ENCODE measurements at places on chromosomes 16 and 17. TPM values are rescaled to one million over a fixed set of nuclear protein-coding genes. Genes with fewer than 3 reads are reported as not detected.

DNA sequence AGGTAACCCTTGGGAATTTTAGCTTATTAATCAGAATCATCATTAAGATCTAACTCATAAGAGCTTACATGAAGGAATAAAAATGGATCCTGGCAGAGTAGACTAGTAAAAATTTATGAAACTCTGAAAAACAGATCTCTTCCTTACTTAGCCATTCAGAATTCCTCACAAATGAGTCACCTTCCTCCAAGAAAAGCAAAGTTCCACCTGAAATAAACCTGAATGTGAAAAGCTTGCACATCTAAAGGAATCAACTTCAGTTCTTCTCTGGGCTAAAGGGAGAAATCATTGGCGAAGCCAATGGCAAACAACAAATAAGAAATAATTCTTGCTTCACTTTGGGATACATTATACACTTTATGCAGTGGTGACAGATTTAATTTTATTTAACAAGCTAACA, 22.7 kb downstream of the MYO1D start:
- DNase-seq, result peak; percentile 27

DNA sequence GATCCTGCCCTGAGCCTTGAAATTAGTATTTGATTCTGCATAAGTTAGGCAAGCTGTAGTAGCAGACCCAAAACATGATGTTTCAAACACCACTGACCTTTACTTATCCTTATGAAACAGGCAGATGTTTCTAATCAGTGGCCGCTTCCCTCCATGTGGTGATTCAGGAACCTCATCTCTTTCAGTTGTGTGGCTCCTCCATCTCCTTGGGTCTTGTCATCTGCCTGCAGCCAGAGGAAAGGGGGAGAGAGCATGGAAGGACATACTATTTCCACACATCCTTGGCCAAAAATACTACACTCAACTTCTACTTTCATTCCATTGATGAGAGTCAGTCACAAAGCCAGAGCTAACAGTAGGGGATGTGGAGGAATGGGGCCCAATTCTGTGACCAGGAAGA, 41.6 kb upstream of the IRX6 start:
- no peak for DNase-seq

The BCL6B gene
- not detected for total RNA-seq

The FBXW10 gene
- not detected for total RNA-seq

GRCh38 chr16:9115277-9115676, 23.8 kb downstream of the HAPSTR1 start:
- DNase-seq, result peak; percentile 61

The CYGB gene
- 0.37 TPM for total RNA-seq

DNA sequence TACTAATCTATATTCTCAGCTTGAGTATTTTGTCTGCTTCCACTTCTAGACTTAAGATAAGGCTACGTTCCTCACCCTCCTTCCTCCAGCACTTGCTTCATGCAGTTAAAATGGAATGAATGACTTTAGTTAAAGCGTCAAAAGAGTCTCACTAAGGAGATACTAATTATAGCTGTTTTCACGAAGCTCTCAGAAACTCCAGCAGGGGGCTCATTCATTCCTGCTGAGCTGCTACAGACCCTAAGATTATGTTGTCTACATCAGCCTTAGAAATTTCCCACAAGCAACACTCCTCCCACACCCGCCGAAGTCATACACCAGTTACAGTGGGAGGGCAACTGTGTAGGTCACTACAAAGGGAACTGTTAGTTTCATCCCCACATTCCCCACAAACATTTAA, 57.0 kb upstream of the KIFC3 start:
- DNase-seq, result peak; percentile 77

DNA sequence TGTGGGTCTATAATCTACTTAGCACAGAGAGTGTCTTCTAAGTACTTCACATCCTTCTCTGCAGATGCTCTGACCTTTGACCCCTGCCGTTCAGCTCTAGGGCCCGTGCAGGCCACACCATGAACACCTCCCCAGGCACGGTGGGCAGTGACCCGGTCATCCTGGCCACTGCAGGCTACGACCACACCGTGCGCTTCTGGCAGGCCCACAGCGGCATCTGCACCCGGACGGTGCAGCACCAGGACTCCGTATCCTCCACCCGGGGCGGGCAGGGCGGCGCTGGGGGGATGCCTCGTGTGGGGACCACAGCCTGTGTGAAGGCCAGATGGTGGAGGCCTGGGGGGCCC, 686 bp downstream of the MLST8 start:
- DNase-seq, result no peak

The CTRB1 gene
- not detected for total RNA-seq

- no peak for DNase-seq
Measured at GRCh38 chr17:67392111-67392510, 15.0 kb downstream of the PITPNC1 start.

The DNAH2 gene
- not detected for total RNA-seq

The USH1G gene
- not detected for total RNA-seq

GRCh38 chr16:87848676-87849345, 20.5 kb downstream of the SLC7A5 start:
- no peak for DNase-seq

DNA sequence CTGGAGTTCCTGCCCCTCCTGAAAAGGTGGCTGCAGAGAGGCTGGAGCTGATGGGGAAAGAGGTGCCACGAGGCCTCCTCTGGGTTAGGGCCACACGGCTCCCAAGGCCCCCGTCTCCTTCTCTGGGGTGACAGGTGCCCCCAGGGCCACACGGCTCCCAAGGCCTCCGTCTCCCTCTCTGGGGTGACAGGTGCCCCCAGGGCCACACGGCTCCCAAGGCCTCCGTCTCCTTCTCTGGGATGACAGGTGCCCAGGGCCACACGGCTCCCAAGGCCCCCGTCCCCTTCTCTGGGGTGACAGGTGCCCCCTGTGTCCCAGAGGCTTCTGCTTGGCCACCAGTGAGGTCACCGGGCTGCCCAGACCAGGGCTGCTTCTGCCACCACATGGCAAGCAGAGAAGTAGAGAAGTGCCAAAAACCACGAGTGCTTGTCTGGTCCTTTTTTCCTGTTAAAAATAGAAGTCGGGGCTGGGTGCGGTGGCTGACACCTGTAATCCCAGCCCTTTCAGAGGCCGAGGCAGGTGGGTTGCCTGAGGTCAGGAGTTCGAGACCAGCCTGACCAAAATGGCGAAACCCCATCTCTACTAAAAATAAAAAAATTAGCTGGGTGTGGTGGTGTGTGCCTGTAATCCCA, 4.1 kb downstream of the CAPN15 start:
- no peak for DNase-seq

- no peak for DNase-seq
Measured at GRCh38 chr17:59688496-59688895, 18.7 kb downstream of the PTRH2 start.

The TSPAN10 gene
- 1.4 TPM for total RNA-seq

DNA sequence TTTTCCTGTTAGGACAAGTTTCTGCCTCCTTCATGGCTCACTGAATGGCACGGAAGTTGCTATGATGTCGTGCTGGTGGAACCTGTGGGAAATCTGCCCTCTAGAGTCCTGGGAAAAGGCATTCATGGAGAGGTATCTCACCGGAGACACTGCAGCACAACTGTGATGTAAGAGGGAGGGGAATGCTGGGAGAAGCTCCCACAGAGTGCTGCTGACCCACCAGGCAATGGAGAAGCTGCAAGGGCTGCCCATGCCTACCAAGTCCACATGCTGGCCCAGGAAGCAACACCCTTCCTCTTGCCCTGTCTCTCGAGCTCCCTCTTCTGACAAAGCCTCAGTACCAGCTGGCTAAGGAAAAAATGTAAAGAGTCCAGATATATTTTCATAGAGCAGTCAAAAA, 45.2 kb upstream of the SLC5A11 start:
- DNase-seq, result peak; percentile 71

- no peak for DNase-seq
Measured at GRCh38 chr17:70123193-70123592, 46.1 kb upstream of the KCNJ2 start.

DNA sequence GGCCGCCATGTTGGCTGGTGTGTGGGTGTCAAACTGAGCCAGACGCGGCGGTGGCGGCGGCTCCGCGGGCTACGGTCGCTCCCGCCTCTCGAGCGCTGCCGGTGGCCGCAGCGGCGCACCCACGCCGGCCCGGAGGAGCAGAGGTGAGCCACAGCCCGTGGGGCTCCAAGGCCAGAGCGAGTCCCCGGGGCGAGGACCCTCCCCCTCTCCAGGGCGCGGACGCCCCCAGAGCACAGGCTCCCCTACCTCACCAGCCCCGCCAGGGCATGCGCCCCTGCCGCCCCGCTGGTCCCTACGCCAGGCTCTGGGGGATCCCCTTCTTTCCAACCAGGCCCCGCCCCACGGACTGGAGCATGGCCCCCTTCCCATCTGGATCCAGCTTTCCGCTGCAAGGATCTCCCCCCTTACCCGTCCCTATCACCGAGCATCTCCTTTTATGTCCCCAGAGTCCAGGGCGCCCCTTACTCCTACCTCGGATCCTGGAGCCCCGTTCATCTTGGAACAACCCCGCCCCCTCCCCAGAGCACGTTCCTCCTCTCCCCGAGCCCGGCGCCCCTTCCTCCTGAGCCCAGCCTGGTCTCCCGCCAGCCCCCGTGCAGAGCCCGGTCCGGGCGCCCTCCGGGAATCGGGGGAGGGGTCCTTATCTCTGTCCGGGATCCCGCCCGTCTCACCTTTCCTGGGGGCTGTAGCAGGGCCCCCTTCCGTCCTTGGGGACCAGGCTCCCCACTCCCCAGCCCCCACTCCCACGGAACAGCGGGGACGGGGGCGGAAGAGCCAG, 412 bp downstream of the EPN2 start:
- peak; percentile 11 for DNase-seq

The ARHGAP44 gene
- total RNA-seq, result 1.00 TPM

DNA sequence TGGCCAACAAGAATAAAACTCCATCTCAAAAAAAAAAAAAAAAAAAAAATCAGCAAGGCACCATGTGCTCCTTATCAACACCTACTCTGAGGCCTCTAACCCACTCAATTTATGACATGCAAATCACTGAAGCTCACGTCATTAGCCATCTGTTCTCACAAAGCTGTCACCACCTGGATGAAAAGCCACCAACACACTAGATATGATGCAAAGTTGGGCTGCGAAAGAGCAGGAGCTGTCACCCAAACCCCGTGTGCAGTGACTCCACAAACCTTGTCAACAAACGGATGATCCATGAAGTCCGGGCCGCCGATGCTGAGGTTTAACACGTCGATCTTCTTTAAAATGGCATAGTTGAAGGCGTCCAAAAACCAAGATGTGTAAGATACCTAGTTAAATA, 25.3 kb downstream of the MBTPS1 start:
- no peak for DNase-seq

- no peak for DNase-seq
Measured at GRCh38 chr17:56269556-56270389, 116.5 kb downstream of the ANKFN1 start.

DNA sequence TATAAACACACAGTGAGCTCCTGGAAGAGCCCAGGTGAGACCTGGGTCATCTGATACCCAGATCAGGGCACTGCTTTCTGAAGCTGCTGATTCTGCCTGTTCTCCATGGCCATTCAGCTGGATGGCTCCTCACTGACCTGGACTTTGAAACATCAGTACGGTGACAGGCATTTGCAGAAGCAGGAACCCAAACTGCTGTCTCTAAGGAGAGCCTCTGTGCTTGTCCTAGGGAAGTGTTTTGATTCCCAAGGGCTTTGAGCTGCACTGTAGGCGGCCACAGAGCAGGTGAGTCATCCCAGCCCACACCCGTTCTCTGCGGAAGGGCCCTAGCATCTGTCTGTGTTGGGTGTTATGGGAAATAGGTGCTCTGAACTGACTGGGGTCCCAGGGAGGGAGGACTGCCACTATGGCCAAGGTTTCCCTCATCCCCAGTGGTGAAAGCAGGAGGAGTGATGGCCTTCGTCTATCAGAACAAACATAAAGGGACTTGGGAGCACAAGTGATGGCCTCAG, 60.7 kb upstream of the ADCY9 start:
- peak; percentile 71 for DNase-seq

The SOST gene
- not detected for total RNA-seq

The ASIC2 gene
- total RNA-seq, result not detected

The APPBP2 gene
- 15.7 TPM for total RNA-seq

All from HT1080 (cell line).